ENCODE measurements at places on chromosomes 16 and 17. TPM values are rescaled to one million over a fixed set of nuclear protein-coding genes. Genes with fewer than 3 reads are reported as not detected.

DNA sequence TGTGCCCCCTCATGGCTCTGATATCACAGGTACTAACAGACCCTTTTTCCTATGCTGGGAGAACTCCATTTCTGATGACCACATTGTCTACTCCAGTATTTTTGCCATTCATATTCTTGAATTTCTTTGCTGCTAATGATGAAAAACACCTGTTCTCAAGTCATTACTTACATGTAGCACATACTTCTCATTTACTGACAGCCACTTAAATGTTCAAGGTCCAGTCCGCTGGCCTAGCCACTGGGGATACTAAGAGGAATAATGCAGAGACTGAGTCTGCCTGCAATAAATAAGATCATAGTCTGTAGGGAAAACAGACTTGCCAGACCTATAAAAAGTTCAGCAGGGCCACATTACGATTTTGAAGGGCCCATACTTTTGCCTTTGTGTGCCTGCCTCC is 27.5 kb downstream of the TEX14 start:
- no peak for DNase-seq

DNA sequence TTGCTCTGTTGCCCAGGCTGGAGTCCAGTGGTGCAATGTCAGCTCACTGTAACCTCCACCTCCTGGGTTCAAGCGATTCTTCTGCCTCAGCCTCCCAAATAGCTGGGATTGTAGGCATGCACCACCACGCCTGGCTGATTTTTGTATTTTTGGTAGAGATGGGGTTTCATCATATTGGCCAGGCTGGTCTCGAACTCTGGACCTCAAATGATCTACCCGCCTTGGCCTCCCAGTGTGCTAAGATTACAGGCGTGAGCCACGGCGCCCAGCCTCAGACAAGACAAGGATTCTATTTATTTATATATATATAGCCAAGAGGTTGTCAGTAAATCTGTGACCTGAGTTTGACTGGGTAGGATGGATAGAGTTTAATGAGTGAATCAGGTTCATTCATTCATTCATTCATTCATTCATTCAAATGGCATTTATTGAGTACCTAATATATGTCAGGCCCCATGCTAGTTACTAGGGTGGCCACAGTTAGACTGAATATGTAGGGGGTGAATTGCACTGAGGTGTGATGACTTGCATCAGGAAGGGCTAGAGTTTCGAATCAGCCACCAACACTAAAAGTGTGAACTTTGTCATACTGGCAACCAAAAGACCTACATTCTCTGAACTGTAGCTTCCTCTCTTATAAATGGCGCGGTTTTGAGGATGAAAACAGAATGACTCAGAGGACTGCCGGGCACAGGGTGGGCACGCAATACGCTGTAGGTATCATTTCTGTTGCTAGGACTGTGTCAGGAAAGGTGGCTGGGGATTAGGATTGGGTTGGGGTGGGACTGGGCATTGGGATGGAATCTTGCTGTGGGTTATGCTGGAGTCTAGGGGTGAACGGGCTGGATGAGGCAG is 37.8 kb downstream of the ITGAE start:
- DNase-seq: no peak

- DNase-seq: no peak
Observed at GRCh38 chr17:77907497-77908461, 50.7 kb upstream of the TNRC6C start.

GRCh38 chr16:29148867-29149272 is 164.0 kb downstream of the LAT start:
- DNase-seq: no peak

DNA sequence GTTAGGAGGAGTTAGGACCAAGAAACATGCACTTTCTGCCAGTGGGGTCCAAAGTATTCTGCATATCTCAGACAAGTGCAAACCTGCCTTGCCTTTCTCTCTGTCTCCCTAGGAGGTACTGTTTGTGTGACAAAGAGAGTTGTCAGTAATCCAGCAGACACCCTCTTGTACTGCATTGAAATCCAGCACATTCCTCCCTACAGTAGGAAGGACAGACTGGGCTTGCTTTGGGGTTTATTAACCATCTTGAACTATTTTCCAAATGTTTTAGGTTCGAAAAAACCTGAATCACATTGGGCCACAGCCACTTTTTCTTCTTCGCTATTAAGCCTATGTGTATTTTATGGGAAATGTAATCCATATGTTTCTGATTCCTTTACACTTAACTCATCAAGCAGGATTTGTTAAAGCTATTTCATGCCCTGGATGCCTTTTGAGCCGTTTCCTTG is 204.2 kb upstream of the KCNJ16 start:
- peak; percentile 40 for DNase-seq

DNA sequence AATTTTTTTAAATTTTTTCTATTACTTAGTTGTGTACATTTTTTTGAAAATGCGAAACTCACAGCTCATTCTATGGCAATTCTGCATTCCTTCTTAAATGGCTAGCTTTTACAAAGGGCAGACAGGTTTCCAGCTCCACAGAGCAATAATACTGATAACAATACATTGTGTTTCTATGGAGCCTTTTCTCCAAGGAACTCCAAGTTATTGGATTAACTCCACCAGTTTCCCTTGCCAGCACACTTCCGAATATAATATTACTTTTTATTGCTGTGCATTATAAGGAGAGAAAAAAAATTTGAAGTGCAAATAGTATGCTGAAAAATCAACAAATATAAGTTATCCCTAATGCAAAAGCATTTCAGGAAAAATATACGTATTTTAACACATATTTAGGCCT is 127.5 kb upstream of the PSMD7 start:
- DNase-seq: no peak

Gene MOSMO
- 14.0 TPM for polyA plus RNA-seq

All from hindlimb muscle (tissue), 1 donor.